ENCODE measurements at places on chromosomes 6 and 20. TPM values are rescaled to one million over a fixed set of nuclear protein-coding genes. Genes with fewer than 3 reads are reported as not detected.

TRIM40 gene
- not detected for total RNA-seq

ISM1 gene
- 0.43 TPM for total RNA-seq

PRL gene
- not detected for total RNA-seq

CLVS2 gene
- total RNA-seq, result 0.14 TPM

All from A549 treated with CORT108297 at 1 μM for 4 hours (cell line).